ENCODE measurements at places on chromosomes 3 and 15.

- DNase-seq: no peak
These were observed 10.3 kb downstream of the STARD5 start for GRCh38 chr15:81313686-81314085.

GRCh38 chr3:123158899-123159390 lies 42.8 kb upstream of the SEC22A start:
- DNase-seq: no peak

- no peak for DNase-seq
These were observed 24.0 kb upstream of the CSTA start for GRCh38 chr3:122301063-122301462.

GRCh38 chr15:28902856-28903255 lies 17.1 kb downstream of the APBA2 start:
- no peak for DNase-seq

GRCh38 chr3:34140616-34141015 lies 342.2 kb downstream of the PDCD6IP start:
- DNase-seq: no peak

GRCh38 chr15:25761971-25762662 lies 101.0 kb downstream of the ATP10A start:
- DNase-seq: peak; percentile 5

DNA sequence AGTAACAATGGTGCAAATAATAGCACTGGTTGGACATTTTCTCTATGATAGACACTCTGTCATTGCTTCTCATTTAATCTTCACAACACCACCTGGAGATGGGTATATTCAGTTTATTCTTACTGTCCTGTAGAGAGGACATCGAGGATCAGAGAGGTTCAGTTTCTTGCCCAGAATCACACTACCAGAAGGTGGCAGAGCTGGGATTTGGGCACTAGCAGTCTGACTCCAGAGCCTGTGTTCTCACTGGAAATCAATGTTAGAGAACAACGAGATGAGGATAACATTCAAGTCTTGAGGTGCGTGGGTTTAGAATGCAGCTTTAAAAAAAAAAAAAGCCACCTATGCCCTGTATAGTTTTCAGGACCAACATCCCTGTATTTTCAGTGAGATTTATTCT lies 127.8 kb downstream of the SYNPR start:
- DNase-seq: no peak

DNA sequence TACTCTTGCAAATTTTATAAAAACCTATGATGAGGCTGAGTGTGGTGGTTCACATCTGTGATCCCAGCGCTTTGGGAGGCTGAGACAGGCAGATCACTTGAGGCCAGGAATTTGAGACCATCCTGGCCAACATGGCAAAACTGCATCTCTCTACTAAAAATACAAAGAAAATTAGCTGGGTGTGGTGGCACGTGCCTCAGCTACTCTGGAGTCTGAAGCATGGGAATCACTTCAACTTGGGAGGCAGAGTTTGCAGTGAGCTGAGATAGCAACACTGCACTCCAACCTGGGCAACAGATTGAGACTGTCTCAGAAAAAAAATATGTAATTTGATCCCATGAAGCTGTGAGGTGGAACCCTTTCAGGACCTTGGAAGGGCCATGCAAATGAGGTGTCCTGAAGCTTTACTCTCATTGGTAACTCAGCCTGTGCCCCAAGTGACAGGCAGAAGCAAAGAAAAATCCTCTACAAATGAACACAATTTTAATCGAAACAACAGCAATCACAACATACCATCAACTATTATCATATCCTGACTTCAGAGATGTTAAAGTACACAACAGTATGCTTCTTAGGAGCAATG lies 84.6 kb upstream of the CDV3 start:
- DNase-seq: no peak

- DNase-seq: no peak
These were observed 58.7 kb upstream of the MRPL3 start for GRCh38 chr3:131561511-131561910.

DNA sequence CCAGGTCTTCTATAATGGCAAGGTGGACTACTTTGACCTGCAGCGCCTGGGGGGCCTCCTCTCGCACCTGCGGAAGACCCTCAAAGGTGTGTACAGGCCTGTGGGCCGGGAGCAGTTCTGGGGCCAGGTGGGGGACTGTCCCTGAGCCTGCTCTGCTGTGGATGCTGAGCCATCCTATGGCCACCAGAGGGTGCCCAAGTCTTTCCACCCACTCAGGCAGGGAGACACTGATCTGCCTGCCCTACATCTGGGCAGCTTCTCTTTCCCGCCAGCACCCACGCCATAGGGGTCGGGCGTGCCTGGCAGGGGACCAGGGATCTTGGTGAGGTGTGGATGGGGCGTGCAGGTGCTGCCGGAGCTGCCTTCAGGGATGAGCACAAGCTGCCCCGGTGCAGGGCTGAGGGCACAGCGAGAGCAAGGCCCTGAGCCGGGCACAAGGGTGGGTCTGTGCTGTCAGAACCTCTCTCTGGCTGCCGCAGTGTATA lies 14.1 kb downstream of the RNF123 start:
- DNase-seq: peak; percentile 73

DNA sequence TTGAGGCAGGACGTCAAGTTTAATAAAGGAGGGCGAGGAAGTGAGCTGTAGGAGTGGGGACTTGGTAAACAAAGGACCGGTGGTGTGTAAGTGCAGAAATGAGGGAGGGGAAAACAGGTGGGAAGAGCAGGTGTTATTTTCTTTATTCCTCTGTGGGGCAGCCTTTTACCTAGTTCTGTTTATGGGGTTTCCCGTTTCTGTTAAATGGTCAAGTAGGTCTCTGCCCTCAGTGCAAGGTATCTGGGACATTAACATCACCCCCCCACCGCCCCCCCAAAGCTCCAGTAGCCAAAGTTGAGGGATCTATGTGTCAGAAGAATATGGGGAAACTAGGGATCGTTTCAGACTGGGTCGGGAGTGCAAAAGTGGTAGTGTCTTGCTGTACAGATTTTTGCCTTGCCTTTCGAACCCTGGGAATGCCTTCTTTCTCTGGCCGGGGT lies 893 bp downstream of the MGA start:
- no peak for DNase-seq

GRCh38 chr15:67025719-67026609 lies 39.4 kb upstream of the SMAD3 start:
- no peak for DNase-seq

- peak; percentile 9 for DNase-seq
These were observed 1.9 kb downstream of the SNRPA1 start for GRCh38 chr15:101293122-101293521.

GRCh38 chr15:77907824-77908751 lies 169.4 kb downstream of the TBC1D2B start:
- DNase-seq: peak; percentile 17

DNA sequence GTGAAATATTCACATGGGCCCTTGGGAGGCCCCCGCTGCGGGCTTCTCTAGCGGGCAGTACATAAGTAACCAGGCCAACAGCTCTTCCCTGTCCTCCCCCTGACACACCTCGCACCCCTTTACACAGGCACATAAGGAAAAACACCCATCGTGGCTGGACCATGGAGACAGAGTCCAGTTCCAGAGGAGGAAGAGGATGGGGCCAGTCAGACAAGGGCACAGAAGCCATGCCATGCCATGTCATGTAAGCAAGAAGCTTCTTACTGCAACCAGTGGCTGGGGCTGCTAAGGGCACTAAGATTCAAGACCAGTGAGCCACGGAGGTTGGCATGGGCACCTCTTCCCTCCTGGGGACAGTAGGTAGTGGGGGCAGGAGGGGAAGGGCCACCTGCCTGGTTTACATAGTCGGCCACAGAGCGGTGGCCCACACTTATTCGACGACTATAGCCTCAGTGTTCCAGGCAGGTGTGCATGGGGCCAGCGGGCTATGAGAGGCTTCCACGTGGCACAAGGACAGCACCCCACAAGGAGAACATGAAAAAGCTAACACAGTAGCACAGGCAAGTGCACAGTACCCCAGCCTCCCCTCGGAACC lies 5.7 kb upstream of the CYP11A1 start:
- DNase-seq: no peak

- no peak for DNase-seq
These were observed 1.2 kb downstream of the PLOD2 start for GRCh38 chr3:146159616-146160320.

GRCh38 chr15:56307180-56307579 lies 58.0 kb upstream of the TEX9 start:
- no peak for DNase-seq

GRCh38 chr3:139198929-139199328 lies 144.9 kb upstream of the MRPS22 start:
- DNase-seq: no peak

GRCh38 chr15:29900237-29901189 lies 78.2 kb upstream of the TJP1 start:
- no peak for DNase-seq

DNA sequence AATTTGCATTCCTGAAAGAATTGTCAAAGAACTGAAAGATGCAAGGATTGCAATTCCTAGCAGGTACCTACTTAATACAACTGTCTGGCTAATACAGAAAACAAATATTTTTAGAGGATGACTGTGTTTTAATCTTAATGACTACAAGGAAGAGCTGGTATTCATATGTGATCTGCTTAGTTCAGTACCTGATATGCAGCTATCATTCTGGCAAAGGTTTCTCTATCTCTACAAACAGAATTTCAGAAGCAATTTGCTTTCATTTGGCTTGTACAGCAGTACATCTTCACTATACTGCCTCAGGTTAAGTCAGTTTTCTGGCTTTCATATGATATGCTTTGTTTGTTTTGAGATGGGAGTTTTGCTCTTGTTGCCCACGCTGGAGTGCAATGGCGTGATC lies 51.3 kb downstream of the TBL1XR1 start:
- no peak for DNase-seq

- no peak for DNase-seq
These were observed 116.8 kb downstream of the USP13 start for GRCh38 chr3:179769411-179770247.

DNA sequence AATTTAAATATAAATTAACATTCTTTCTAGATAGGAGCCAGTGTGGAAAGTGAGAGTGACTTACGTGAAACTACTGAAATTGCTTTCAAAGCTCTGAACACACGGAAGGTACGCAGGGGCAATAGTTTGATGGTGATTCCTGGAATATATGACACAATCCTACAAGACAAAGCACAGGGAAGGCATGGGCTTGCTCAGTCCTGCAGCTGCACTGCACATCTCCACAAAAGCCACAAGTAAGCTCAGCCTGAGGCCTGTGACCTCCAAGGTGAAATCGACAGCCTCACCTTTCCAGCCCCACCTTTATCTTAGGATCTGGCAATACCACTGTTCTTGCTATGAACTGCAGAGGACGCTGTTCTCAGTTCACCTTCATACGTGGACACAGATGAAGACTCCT lies 109.3 kb upstream of the SCN10A start:
- no peak for DNase-seq

GRCh38 chr3:196694941-196695848 lies 16.9 kb downstream of the CEP19 start:
- DNase-seq: no peak

- no peak for DNase-seq
These were observed 566.3 kb downstream of the AGBL1 start for GRCh38 chr15:86645925-86646500.

DNA sequence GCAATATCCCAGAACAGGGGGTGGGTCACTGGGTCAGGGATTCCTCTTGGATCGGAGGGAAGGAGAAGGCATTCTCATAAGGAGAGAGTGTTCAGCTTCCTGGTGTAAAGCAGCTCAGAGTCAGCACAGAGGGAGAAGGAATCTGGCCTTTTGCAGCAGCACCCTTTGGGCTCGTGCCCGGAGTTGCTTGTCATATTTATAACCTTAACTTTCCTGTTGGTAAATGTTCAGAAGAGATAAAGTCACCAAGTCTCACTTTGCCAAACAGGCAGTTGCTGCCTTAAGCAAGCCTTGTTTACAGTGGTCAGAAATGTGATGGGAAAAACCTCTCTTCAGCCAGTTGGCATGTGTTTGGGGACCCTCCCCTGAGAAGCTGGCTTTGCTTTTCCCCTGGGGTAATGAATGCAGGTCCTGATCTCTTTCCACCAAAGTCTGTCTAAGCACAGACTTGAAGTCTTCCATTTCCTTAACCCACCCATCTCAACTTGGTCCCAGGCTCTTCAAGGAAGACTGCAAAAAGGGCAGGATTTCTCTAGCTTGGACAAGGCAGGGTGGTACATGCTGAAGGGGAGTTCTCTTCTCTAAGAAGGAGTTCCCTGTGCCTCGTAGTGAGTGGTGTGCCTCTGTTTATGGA lies 206.9 kb upstream of the BHLHE40 start:
- no peak for DNase-seq

- no peak for DNase-seq
These were observed 6.4 kb downstream of the TLR9 start for GRCh38 chr3:52218937-52219650.

DNA sequence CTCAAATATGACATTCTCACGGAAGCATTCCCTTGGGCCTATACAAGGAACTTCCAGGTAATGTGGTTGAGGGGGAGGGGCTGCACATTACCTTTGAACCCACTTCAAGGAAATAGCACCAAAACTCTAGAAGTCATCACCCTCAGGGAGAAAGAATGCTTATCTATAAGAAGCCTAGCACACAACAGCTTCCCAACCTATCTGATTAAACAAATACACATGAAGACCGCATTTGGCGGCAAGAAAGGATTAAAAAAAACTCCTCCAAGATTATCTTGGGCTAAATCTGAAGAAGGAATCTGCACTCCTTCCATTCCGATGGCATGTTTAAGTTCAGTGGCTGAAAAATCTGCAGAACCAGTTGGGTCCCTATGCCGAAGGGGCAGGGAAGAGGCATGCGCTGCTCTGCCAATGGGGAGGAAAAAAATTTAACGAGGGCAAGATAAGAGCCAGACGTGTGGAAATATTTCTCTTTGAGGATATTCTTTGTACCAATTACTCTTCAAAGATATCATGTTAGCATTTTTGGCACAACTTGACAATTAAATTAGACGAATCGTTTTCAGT lies 82.0 kb upstream of the WNT5A start:
- DNase-seq: no peak

- no peak for DNase-seq
These were observed 377.6 kb downstream of the PTPRG start for GRCh38 chr3:61938878-61939549.

DNA sequence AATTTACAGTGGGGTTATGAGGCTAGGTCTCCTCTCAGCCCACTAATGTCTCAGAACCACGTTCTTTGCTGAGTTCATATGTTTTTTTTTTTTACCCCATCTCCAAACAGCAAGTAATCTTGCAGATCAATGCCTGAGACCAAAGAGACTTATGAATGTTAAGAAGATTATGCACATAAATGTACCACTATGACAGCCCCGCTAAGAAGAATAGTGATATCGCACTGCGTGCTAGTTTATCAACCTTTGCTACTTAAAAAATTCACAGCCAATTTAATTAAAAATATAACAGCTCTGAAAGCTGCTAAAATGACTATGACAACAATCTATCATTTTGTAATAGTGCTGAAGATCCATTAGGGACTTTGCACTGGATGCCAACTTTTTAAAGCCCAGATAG lies 739.0 kb upstream of the CFAP20DC start:
- DNase-seq: no peak

GRCh38 chr3:144314946-144315345 lies 343.3 kb downstream of the DIPK2A start:
- DNase-seq: no peak

- DNase-seq: no peak
These were observed 230.0 kb upstream of the GOLIM4 start for GRCh38 chr3:168325684-168326083.

Measured in CD4-positive, alpha-beta T cell treated with Interleukin-2 at 100 ng/mL for 4 hours (primary cell).